ENCODE measurements at places on chromosomes 2 and 18. TPM values are rescaled to one million over a fixed set of nuclear protein-coding genes. Genes with fewer than 3 reads are reported as not detected.
A peak's percentile ranks its signal among the peaks of the same experiment; 100 is the strongest.

- H3K4me3 ChIP-seq: no peak overlapping the region
- H3K27me3 ChIP-seq: peaks cover 2% of the 10 kb centered on the region
- DNase-seq: no peak
- peaks cover 9% of the 10 kb centered on the region for H3K4me1 ChIP-seq
- no peaks in the 10 kb centered on the region for H3K36me3 ChIP-seq
Observed at GRCh38 chr2:172962082-172962481, 113.6 kb upstream of the MAP3K20 start.

- no peak overlapping the region for H3K27ac ChIP-seq
- no peaks in the 10 kb centered on the region for H3K36me3 ChIP-seq
- H3K4me3 ChIP-seq: no peak overlapping the region
- no peaks in the 10 kb centered on the region for H3K27me3 ChIP-seq
Observed at GRCh38 chr18:32983721-32984120, 210.9 kb upstream of the KLHL14 start.

GRCh38 chr2:180621941-180622918, 358.2 kb upstream of the UBE2E3 start:
- no peak overlapping the region for H3K4me3 ChIP-seq
- no peaks in the 10 kb centered on the region for H3K36me3 ChIP-seq
- DNase-seq: no peak
- no peaks in the 10 kb centered on the region for H3K4me1 ChIP-seq
- no peaks in the 10 kb centered on the region for H3K27me3 ChIP-seq
- H3K27ac ChIP-seq: no peak overlapping the region

DNA sequence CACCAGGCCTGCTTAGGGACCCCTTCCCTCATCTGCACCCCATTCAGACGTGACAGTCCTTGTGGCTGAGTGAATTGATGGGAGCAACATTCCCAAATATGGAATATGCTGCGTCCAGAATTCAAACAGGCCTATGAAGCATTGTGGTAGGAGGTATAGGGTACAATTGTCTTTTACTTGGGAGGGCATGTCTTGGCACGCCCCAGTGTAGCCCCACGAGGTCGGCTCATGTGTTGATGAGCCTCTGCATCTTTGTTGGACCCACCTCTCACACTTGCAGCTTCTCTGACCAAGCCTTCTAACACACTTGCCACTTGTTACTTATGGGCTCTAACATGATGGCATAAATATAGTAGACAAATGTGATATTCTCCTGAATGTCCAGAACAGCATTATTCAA, 1.6 kb downstream of the TIMM21 start:
- DNase-seq: no peak
- H3K27me3 ChIP-seq: no peaks in the 10 kb centered on the region
- H3K36me3 ChIP-seq: peaks cover 9% of the 10 kb centered on the region

- no peaks in the 10 kb centered on the region for H3K36me3 ChIP-seq
- H3K27ac ChIP-seq: no peak overlapping the region
- H3K27me3 ChIP-seq: peaks cover 13% of the 10 kb centered on the region
- no peak for DNase-seq
- no peak overlapping the region for H3K4me3 ChIP-seq
Observed at GRCh38 chr18:50633992-50634391, 74.1 kb downstream of the MAPK4 start.

GRCh38 chr2:159755788-159756187, 42.2 kb downstream of the CD302 start:
- H3K27me3 ChIP-seq: no peaks in the 10 kb centered on the region
- H3K4me3 ChIP-seq: no peak overlapping the region
- peaks cover 90% of the 10 kb centered on the region for H3K36me3 ChIP-seq
- peak; percentile 51 for DNase-seq
- H3K27ac ChIP-seq: no peak overlapping the region

DNA sequence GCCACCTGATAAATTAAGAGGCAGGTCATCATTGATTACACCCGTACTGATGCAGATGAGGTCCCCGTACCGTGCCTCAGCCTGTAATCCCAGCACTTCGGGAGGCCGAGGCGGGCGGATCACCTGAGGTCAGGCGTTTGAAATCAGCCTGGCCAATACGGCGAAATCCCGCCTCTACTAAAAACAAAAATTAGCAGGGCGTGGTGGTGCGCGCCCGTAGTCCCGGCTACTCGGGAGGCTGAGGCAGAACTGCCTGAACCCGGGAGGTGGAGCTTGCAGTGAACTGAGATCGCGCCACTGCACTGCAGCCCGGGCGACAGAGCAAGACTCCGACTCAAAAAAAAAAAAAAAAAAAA, 683 bp upstream of the ENOSF1 start:
- DNase-seq: no peak
- H3K36me3 ChIP-seq: no peaks in the 10 kb centered on the region
- H3K4me3 ChIP-seq: no peak overlapping the region
- H3K27ac ChIP-seq: peak overlapping the region; percentile 50
- H3K4me1 ChIP-seq: peaks cover 36% of the 10 kb centered on the region
- H3K27me3 ChIP-seq: no peaks in the 10 kb centered on the region

GRCh38 chr18:64409511-64409910, 260.6 kb upstream of the LINC00305 start:
- no peak overlapping the region for H3K27ac ChIP-seq
- no peaks in the 10 kb centered on the region for H3K27me3 ChIP-seq
- H3K4me1 ChIP-seq: no peaks in the 10 kb centered on the region
- DNase-seq: no peak

DNA sequence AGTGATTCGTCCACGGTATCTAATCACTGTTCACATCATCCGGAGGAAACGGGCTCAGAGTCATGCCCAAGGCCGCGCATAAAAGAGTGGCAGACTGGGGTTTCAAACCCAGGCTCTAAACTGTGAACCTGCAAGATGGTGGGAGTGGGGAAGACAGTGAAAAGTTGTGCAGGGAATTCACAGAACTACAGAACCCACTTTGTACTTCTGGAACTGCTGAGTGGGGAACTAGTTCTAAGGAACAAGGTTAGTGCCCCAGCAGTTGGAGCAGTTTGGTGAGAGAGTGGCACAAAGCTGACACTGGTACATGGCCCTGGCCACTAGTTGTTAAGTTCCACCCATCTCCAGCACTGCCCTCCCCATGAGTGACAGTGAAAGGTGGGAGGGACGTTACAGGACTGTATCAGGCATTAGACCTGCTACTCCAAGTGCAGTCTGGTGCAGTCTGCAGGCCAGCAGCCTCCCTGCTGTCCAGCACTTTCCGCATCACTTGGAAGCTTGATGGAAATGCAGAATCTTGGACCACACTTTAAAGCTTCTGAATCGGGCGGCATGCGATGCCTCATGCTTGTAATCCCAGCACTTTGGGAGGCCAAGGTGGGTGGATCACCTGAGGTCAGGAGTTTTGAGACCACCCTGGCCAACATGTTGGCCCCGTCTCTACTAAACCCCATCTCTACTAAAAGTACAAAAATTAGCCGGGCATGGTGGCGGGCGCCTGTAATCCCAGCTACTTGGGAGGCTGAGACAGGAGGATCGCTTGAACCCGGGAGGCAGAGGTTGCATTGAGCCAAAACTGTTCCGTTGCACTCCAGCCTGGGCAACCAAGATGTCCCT, 47.3 kb downstream of the C2orf42 start:
- H3K4me3 ChIP-seq: peak overlapping the region; percentile 61
- peaks cover 51% of the 10 kb centered on the region for H3K4me1 ChIP-seq
- no peaks in the 10 kb centered on the region for H3K36me3 ChIP-seq
- H3K27ac ChIP-seq: peak overlapping the region; percentile 74
- no peaks in the 10 kb centered on the region for H3K27me3 ChIP-seq
- DNase-seq: peak; percentile 74

GRCh38 chr2:223832241-223832903, 5.0 kb downstream of the AP1S3 start:
- H3K27me3 ChIP-seq: no peaks in the 10 kb centered on the region
- H3K27ac ChIP-seq: no peak overlapping the region
- no peaks in the 10 kb centered on the region for H3K36me3 ChIP-seq
- no peak for DNase-seq

DNA sequence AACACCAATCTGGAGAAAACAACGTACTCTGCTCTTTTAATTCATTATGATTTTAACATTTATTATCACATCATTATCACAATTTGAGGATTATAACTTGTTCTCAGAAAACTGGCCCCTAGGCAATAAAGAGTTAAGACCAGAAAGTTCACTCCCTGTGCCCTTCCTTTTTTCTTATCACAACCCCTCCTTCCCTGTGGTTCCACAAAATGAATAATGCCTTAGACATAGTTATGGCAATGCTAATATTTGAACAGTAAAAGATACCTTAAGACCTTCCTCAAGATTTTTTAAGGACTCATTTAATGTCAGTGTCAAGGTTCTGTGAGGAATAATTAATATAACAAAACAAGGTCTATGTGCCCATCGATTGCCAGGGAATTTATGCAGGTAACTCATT, 596.2 kb downstream of the ARHGAP15 start:
- DNase-seq: no peak
- H3K27ac ChIP-seq: no peak overlapping the region
- no peak overlapping the region for H3K4me3 ChIP-seq

- no peaks in the 10 kb centered on the region for H3K27me3 ChIP-seq
- no peak for DNase-seq
- no peaks in the 10 kb centered on the region for H3K36me3 ChIP-seq
- H3K4me3 ChIP-seq: peak overlapping the region; percentile 65
Observed at GRCh38 chr2:172429301-172429968, 2.0 kb downstream of the ITGA6 start.

- peak within 1 kb of the TSS; percentile 99 for H3K27ac ChIP-seq
- DNase-seq: peak; percentile 90
- peaks cover 57% of the 10 kb centered on the region for H3K4me1 ChIP-seq
- H3K27me3 ChIP-seq: no peaks in the 10 kb centered on the region
- H3K36me3 ChIP-seq: no peaks in the 10 kb centered on the region
- peak within 1 kb of the TSS; percentile 94 for H3K4me3 ChIP-seq
Observed at GRCh38 chr18:12883684-12884405, at the start of gene PTPN2. PTPN2 (minus strand) TSS chr18:12884237; CDS start chr18:12884141, 96 bp downstream.

DNA sequence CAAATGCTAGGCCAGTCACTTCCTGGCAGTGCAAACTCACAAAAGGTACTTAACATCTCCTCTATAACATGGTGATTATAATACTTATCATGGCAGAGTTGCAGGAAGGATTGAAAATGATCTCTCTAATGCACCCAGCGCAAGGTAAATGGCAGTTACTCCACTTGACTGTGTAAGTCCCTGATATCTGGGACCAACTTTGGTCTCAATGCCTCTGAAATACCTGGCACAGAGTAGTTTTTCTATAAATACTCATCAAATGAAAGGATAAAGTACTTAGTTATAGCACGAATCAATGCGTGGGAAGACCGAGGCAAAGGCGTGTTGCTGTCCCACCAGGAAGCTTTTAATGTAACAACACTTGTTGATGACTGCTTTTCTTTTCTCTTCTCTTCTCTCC, 24.8 kb downstream of the LRRC30 start:
- H3K4me3 ChIP-seq: no peak overlapping the region
- H3K36me3 ChIP-seq: no peaks in the 10 kb centered on the region
- DNase-seq: no peak
- no peaks in the 10 kb centered on the region for H3K4me1 ChIP-seq
- no peak overlapping the region for H3K27ac ChIP-seq

- DNase-seq: peak; percentile 62
- H3K27ac ChIP-seq: no peak overlapping the region
- no peaks in the 10 kb centered on the region for H3K27me3 ChIP-seq
- peaks cover 7% of the 10 kb centered on the region for H3K4me1 ChIP-seq
Observed at GRCh38 chr2:161990741-161991140, 83.3 kb downstream of the DPP4 start.

GRCh38 chr2:55223958-55224760, 7.9 kb downstream of the CLHC1 start:
- 0 out of 3 replicates have a peak, but pooled peaks cover 3% of the 10 kb centered on the region for H3K36me3 ChIP-seq
- no peak for DNase-seq
- H3K27me3 ChIP-seq: no peaks in the 10 kb centered on the region
- no peak overlapping the region for H3K4me3 ChIP-seq
- H3K4me1 ChIP-seq: peaks cover 15% of the 10 kb centered on the region
- H3K27ac ChIP-seq: no peak overlapping the region

- peaks cover 56% of the 10 kb centered on the region for H3K4me1 ChIP-seq
- no peaks in the 10 kb centered on the region for H3K27me3 ChIP-seq
- no peak for DNase-seq
Observed at GRCh38 chr2:111948832-111949231, 50.4 kb downstream of the MERTK start.

GRCh38 chr2:197239434-197239833, 71.1 kb downstream of the ANKRD44 start:
- H3K27me3 ChIP-seq: peaks cover 9% of the 10 kb centered on the region
- no peaks in the 10 kb centered on the region for H3K4me1 ChIP-seq
- no peak overlapping the region for H3K27ac ChIP-seq
- H3K4me3 ChIP-seq: no peak overlapping the region

- no peaks in the 10 kb centered on the region for H3K27me3 ChIP-seq
- no peaks in the 10 kb centered on the region for H3K36me3 ChIP-seq
- H3K27ac ChIP-seq: no peak overlapping the region
- H3K4me3 ChIP-seq: no peak overlapping the region
Observed at GRCh38 chr18:75745147-75745546, 317.6 kb upstream of the SMIM21 start.

DNA sequence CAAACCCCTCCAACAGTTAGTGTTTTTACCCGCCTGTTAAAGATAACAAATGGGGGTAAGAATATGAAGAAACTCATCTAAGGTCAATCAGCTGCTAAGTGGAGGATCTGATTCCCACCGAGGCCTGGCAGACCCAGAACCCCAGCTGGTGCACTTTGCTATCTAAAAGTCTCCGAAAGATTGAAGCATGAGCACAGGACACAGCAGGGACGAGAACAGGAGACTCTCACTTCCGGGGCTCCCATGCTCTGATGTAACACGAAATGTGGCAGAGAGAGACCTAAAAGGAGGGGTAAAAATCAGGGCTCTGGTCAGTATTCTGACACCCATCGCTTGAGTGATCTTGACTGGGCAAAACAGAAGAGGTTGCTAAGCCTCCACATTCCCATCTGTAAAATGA, 119.7 kb downstream of the PDCL3 start:
- no peak overlapping the region for H3K4me3 ChIP-seq
- H3K36me3 ChIP-seq: no peaks in the 10 kb centered on the region
- H3K27ac ChIP-seq: no peak overlapping the region
- DNase-seq: no peak
- H3K27me3 ChIP-seq: peaks cover 28% of the 10 kb centered on the region
- H3K4me1 ChIP-seq: no peaks in the 10 kb centered on the region

The SPEG gene
- 0.18 TPM for total RNA-seq

The DPP10 gene
- total RNA-seq: 0.84 TPM

The MYO1B gene
- 89.8 TPM for total RNA-seq

The DLX2 gene
- 0.15 TPM for total RNA-seq

The KCNJ3 gene
- not detected for total RNA-seq

The ZNF513 gene
- total RNA-seq: 2.4 TPM

The GREB1 gene
- 61.2 TPM for total RNA-seq

The IGFBP5 gene
- total RNA-seq: not detected

The OSR1 gene
- 1.1 TPM for total RNA-seq

The EIF2AK2 gene
- total RNA-seq: 26.1 TPM

The ARPC2 gene
- 201 TPM for total RNA-seq
